ENCODE measurements at places on chromosomes 5 and 9.

DNA sequence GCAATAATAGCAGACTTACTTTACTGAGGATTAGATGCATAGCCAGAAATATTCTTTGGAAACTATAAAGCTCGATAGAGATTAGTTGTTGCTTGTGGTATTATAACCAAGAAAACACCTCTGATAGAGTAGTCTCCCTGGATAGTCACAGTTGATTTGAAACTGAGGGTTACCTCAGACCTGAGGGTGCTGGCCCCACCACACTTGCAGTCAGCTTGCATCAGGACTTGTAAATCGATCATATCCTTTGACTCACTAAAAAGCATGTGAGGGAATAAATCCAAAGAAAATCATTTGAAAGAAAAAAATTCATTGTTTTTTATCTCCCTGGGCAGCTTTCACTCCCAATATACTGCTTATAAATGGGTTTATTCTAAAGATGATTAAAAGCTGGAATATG is 39.4 kb downstream of the GALNT12 start:
- DNase-seq: no peak

GRCh38 chr9:84294241-84294950 is 46.2 kb downstream of the SLC28A3 start:
- no peak for DNase-seq

- DNase-seq: no peak
These were observed 60.1 kb downstream of the OTULIN start for GRCh38 chr5:14724633-14725032.

GRCh38 chr9:76044266-76044819 is 153.9 kb downstream of the PCSK5 start:
- DNase-seq: no peak

GRCh38 chr5:97097326-97098230 is 44.8 kb downstream of the LIX1 start:
- no peak for DNase-seq

DNA sequence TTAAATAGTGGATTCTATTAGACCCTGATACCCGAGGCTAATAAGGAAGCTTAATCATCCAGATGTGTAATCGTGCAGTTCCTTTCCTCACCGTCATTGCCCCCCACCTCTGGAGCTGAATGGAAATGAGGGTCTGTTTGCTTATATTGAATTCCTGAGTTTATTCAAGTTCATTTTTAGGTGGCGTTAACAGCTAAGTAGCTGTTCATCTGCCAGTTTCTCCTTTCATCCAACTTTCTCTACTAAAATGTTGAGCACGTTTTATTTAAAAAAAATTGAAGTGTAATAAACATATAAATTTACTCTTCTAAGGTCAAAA is 291.0 kb downstream of the DOCK8 start:
- DNase-seq: no peak

DNA sequence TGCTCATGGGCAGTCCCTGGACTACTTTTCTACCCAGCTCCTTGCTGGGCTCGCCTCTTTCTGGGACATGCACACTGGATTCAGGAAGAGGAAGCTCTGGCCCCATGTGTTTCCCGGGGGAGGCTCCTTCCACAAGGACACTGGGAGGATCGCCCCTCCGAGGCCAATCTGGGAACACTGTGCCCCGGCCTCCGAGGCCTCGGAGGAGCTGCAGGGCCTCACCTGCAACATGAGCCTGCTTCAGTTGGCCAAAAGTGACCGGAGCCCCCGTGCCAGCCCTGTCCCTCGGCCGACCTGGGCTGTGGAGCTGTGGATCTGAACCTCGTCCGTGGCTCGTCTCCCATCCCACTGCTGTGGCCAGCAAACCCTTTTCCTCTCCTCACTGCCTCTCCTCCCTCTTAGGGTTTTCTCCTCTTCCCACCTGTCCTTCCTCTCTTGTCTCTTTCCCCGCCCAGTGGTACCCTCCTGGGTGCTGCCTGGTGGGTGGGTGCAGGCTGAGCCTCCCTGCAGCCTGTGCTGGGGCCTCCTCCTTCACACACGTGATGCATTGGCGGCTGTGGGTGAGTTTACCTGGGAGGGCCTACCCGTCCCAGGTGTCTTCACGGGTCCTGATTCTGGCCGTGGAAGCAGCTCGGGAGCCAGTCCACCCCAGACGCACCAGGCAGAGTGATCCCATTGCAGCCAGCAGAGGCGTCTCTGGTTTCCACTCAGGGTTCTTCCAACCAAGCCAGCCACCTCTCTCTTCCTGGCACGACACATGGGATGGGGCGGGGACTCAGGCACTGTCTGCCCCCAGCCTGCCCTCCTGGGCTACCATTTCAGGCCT is 241.8 kb downstream of the CACNA1B start:
- no peak for DNase-seq

DNA sequence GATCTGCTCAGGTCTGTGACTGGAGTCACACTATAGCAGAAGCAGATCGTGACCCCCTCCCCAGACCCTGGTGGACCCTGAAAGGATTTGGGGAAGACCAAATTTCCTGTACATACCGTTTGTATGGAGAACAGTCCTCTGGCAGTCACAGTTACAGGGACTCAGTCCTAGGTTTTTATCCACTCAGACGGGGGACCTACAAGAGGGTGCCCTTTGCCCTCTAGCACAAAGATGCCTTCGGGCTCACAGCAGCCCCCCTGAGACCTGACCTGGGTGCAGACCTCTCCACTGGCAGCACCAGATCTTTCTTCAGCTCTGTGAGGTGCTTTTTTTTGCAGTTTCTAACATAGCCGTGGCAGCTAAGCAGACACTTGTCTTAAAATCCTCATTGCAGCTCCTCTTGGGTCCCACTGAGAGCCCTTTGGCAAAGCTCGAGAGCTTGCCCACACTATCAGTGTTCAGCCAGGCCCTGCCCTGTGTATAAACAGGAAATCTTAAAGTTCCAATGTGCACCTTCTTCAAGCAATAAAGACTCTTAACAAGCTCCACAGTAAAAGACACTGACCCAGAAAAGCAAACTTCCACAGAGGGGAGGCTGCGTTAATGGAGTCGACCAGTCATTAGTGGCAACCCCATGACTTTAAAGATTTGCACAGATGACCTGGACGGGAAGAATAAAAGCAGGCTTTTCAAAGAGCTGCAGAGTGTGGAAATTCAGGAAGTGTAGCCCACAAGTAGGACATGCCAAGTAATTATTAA is 71.8 kb upstream of the LHFPL2 start:
- DNase-seq: no peak

- no peak for DNase-seq
These were observed 132.5 kb downstream of the CACNA1B start for GRCh38 chr9:138009803-138010690.

- no peak for DNase-seq
These were observed 210.0 kb upstream of the PAPPA start for GRCh38 chr9:115943431-115944165.

DNA sequence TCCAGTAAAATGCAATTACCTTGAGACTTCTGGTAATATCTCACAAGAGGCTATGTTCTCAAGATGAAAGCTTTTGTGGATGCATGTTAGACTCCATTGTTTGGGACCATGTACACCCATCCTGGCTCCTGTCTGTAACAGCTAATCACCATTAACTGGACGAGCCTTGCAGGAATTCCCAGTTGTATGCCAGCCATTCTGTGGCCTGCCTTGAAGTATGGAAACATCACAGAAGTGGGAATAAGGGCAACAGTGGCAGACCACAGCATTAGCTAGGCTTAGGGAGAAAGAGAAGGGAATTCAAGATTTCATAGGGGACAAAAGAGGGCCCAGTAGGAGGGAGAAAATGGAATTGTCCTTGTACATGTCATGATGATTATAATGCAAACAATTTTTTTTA is 79.0 kb downstream of the RORB start:
- no peak for DNase-seq

DNA sequence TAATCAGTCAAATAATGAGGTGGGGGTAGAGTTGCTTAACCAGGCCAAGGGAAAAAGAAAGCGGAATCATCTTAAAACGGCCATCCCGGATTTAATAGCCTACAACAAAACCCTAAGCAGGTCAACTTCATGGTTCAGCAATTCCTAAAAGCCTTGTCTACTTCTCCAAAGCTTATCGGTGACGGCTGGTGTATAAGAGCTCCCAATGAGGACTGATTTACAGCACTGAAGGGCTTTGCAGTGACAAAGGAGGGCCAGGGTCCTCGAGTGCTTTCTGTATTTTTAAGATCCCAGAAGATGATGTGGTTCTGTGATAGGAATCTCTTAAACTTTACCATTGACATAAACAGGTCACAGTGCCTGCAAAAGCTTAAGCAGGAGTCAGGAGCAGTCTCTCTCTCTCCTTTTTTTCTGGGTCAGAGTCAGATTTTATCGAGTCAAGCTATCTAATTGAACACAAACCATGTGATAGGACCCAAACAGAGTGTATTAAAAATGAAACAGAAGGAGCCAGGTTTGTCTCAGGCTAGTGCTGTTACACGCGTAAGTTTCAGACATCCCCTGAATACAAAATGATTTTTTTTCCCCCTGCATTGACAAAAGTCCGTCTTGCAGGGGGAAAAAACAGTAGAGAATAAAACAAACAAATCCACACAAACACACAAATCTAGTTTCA is 663.6 kb upstream of the ZNF608 start:
- no peak for DNase-seq

DNA sequence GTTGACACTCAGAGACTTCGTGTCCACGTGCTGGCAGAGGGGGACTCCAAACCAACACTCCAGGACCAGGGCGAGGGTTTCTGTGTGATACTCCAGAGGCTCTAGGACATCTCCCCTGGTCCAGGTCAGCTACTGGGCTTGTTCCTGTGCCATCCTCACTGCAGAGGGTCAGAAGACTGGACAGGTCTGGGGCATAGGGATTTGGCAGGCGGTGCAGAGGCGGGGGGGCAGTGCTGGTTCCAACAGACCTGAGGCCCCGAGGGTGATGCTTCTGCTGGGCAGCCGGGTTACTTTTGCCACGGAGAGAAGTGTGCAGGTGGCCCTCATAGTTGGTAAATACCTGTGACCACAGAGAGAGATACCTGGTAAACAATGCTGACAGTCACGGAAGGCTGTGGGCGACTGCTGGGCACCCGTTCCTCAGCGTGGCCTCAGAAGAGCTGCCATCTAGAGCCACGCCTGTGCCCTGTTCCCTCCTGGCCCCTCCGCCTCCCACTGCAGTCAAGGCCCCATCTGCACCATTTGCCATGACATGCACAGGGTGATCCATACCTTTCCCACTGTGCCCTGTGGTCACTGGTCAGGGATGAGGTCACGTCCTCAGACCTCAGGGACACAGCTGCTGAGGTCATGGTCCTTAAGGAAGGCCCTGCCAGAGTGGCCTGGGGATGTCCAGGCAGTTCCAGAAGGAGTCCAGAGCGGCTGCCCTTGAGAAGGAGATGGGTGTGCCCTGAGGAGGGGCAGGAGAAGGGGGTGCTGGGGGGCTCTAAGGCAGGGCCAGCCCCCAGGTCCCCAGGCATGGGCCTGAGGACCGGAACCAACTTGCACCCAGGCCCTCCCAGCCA is 30.0 kb downstream of the TRIP13 start:
- DNase-seq: no peak

DNA sequence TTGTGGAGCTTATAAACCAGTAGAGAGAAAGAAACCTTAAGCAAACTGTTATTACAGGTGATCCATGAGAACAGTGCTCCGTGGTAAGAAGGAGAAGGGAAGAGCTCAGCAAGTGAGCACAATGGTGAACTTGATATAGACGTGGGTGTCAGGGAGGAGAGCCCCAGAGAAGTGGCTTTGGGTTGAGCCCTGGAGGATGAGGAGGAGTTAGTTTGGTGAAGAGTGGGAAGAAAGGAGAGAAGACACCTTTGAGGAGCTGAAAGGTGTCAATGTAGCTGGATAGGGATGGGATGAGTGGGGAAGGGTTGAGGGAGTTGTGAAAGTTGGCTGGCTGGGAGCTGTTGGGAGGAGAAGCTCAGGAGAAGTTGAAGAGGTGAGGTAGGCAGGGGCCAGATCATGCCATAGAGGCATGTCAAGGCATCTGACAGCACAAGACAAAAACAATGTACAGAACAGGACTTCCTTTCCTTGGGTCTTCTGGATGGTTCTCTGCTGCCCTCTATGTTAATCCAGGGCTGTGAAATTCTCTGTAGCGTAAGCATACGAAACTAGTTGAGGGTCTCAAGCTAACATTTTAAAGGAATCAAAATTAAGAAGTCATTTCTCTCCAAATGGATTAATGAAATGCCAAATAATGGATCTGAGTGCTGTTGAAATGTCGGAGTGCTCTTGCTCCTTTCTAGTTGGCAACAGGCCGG is 501.9 kb downstream of the KDM4C start:
- DNase-seq: no peak
